Stimulated activated effector memory CD8-positive, alpha-beta T cell treated with anti-CD3 and anti-CD28 coated beads, Interleukin-12 subunit alpha, Interleukin-12 subunit beta, amount 100 ng/mL, for 72 hours (primary cell): ENCODE measurements at places on chromosomes 5 and 9.

- DNase-seq = no peak
Observed at GRCh38 chr5:151864061-151864748, 60.4 kb downstream of the GLRA1 start.

DNA sequence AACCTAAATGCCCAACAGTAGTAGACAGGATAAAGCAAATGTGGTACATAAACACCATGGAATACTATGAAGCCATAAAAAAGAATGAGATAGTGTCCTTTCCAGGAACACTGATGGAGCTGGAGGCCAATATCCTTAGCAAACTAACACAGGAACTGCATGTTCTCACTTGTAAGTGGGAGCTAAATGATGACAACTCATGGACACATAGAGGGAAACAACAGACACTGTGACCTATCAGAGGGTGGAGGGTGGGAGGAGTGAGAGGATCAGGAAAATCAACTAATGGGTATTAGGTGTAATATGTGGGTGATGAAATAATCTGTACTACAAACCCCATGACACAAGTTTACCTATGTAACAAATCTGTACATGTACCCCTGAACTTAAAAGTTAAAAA, 505.7 kb downstream of the RAB3C start:
- no peak for DNase-seq

- no peak for DNase-seq
Observed at GRCh38 chr9:129446828-129447550, 173.9 kb downstream of the C9orf50 start.

- no peak for DNase-seq
Observed at GRCh38 chr5:67475489-67475888, 278.9 kb upstream of the CD180 start.

DNA sequence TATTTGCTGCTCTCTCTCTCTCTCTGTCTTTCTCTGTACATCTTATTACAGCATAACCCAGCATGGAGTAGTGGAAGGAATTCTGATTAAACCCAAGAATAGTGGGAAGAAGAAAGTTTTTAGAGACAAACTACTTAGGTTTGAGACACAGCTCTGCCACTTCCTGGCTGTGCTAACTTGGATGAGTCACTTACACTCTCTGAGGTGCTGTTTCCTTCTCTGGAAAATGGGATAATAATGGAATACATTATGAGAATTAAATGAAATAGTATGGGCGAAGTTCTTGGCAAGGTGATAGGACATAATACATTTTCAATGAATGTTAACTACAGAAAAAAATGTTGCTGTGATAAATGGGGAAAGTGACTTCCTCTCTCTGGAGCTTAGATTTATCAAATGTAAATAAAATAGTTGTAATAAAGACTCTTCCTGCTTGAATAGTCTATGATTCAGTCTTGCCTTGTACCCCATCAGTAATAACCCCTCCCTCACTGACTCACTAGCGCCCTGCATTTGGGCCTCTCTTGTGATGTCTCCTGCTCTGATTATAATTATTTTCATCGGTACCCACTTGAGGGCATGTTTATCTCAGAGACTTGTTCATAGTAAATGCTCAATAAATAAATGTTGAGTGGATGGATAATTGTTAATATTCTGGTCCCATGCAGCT, 27.6 kb downstream of the KIF4B start:
- DNase-seq = no peak
